ENCODE measurements at places on chromosomes 16 and 17.
A peak's percentile ranks its signal among the peaks of the same experiment; 100 is the strongest.

GRCh38 chr17:79627184-79627765 lies 16.4 kb upstream of the RBFOX3 start:
- DNase-seq, result no peak

DNA sequence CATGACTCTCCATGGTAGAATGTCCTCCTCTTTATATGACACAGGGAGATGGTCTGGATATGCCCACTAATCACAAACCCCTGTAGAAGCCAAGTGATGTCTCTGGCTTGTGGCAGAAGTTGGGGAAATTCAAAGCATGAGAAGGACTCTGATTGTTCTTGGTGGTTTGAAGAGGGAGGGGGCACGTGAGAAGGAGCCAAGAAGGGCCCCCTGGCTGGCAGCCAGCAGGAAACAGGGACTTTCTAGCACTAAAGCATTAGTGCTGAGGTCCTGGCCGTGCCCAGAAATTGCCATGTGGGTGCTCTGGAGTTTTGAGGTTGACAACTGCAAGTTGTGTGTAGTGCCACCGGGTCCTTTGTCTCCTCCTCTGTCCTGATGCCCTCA lies 199.9 kb downstream of the LGALS9B start:
- DNase-seq, result no peak

GRCh38 chr17:77749321-77749751 lies 209.2 kb upstream of the TNRC6C start:
- no peak for DNase-seq

GRCh38 chr16:57798953-57799599 lies 3.2 kb downstream of the KIFC3 start:
- no peak for DNase-seq

- DNase-seq, result peak; percentile 38
Observed at GRCh38 chr17:40415390-40415789, 2.3 kb downstream of the TOP2A start.

GRCh38 chr17:9875441-9875840 lies 29.6 kb downstream of the RCVRN start:
- DNase-seq, result no peak

GRCh38 chr16:30024451-30024850 lies 1.5 kb downstream of the C16orf92 start:
- DNase-seq, result no peak

GRCh38 chr16:9612267-9612666 lies 520.8 kb downstream of the HAPSTR1 start:
- DNase-seq, result no peak

DNA sequence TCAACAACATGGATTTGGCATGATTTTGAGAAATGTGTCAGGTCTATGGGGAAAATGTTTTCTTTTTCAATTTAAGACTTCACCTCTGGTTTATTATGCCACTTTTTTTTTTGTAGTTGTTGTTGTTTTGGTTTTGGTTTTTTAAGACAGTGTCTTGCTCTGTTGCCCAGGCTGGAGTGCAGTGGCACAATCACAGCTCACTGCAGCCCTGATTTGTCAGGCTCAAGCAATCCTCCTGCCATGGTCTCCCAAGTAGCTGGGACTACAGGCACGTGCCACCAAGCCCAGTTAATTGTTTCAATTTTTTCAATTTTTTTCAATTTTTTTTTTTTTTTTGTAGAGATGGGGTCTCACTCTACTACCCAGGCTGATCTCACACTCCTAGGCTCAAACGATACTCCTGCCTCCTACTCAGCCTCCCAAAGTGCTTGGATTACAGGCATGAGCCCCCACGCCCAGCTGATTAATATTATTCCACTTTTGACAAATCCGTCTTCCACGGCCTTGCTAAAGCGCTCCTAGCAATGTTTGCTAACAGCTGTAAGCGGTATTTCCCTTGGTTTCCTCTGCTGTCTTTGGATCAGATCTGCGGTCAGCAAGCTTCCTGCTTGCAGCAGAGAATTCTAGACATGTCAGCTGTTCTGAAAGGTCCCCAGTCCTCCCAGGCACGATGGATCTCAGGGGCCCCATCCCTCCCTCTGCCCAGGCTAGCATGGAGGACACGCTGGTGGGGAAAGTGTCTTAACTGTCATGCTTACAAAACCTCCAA lies 7.0 kb upstream of the MILR1 start:
- peak; percentile 40 for DNase-seq

- DNase-seq, result no peak
Observed at GRCh38 chr16:30033270-30033669, 2.2 kb upstream of the TLCD3B start.

- DNase-seq, result no peak
Observed at GRCh38 chr17:9696279-9697044, 51.1 kb downstream of the USP43 start.

DNA sequence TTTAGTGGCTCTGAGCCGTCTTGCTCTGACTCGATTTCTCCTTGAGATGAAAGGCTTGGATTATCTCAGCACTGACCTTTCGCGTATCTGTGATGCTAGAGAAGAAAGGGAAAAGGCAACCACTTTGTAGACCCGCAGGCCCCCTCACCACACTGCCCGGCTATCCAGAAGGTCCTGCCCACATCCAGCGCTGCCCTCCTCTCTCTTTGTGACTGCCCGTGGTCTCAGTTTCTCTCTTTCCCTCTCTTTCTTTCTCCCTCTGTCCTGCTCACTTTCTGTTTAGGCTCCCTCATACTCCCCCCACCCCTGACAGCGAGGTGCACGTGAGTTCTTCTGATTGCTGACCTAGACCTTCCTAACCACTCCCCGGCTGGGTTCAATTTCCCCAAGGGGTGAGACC lies 12.8 kb upstream of the TBX21 start:
- no peak for DNase-seq

DNA sequence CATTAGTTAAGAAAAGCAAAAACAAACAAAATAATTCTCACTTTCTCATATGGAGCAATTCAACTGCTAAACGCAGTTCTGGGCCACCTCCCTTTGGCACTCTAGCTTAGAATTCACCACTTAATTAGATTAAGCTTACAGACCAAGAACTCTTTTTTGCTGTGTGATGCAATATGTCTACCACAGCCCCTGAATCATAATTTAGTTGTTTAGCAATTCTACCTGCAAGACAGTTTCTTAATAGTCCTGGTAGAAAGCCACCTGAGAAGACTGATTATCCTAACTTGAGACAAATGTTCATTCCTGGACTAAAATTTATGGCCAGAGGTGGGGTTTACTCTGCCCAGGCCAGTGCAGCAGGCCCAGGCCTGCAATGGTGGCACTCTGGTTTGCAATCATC lies 205.9 kb downstream of the HS3ST3A1 start:
- DNase-seq, result no peak

- DNase-seq, result no peak
Observed at GRCh38 chr17:80941171-80941570, 50.5 kb upstream of the CHMP6 start.

- peak; percentile 33 for DNase-seq
Observed at GRCh38 chr16:87056083-87056482, 261.1 kb downstream of the C16orf95 start.

GRCh38 chr17:29568331-29569244 lies at the start of gene TP53I13:
TSS of gene TP53I13 (plus strand) at chr17:29568701. CDS start at chr17:29568759, 58 bp downstream.
- DNase-seq, result peak; percentile 93

- no peak for DNase-seq
Observed at GRCh38 chr17:45312477-45313420, 4.1 kb downstream of the MAP3K14 start.

GRCh38 chr17:55296171-55296695 lies 31.5 kb downstream of the HLF start:
- DNase-seq, result no peak

DNA sequence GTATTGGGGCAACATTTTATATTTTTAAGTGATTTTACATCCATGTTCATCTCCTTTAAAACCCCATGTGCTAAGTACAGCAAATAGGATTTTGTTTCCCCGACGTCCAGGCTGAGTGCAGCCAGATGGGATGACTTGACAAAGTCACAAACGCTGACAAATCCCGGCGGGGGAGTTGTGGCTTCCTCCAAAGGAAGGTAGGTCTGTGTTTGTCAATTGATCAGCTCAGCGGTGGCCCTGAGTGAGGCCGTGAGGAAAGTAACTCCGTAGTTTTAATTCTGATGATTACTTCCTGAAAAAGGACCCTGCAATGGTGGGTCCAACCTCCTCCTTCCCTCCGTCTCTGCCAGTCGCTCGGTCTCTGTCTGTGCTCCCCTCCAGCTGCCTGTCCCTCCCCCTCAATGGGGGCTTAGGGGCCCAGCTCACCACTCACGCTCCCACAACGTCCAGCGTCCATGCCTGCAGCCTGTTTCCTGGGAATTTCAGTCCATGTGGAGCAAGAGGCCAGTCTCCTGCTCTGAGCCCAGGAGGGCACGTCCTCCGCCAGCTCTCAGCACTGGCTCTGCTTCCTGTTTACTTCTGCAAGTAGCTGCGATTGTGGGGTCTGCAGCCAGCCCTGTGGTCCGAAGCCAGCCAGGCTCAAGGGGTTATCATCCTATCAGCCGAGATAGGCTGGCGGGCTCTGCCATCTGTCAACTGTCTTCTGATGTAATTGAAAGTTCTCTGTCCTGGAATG lies 209.4 kb upstream of the FOXF1 start:
- DNase-seq, result no peak

DNA sequence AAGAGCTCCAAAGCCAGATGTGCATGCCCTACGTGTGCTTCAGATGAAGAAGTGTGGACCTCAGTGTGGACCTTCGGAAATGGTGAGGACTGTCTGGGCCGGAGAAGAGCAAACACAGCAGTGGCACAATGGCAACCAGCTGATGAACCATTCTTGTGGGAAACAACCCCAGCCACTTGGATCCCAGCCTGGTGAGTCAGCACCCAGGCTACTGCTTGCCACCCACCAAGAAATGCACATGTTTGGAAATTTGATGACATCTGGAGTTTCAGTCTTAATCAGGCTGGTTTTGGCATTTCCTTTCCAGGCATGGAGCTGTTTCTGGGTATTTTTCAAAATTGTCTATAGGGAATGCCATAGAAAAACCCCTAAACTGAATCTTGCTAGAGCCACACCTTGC lies 42.7 kb downstream of the DYNLRB2 start:
- peak; percentile 72 for DNase-seq

- no peak for DNase-seq
Observed at GRCh38 chr17:28610376-28610775, 3.6 kb downstream of the RSKR start.

- no peak for DNase-seq
Observed at GRCh38 chr16:82135844-82136243, 34.2 kb downstream of the MPHOSPH6 start.

All from HTR-8/SVneo (cell line).